ENCODE measurements at places on chromosomes 7 and 10.

- no peak for DNase-seq
Measured at GRCh38 chr7:74021546-74022320, 6.2 kb upstream of the ELN start.

DNA sequence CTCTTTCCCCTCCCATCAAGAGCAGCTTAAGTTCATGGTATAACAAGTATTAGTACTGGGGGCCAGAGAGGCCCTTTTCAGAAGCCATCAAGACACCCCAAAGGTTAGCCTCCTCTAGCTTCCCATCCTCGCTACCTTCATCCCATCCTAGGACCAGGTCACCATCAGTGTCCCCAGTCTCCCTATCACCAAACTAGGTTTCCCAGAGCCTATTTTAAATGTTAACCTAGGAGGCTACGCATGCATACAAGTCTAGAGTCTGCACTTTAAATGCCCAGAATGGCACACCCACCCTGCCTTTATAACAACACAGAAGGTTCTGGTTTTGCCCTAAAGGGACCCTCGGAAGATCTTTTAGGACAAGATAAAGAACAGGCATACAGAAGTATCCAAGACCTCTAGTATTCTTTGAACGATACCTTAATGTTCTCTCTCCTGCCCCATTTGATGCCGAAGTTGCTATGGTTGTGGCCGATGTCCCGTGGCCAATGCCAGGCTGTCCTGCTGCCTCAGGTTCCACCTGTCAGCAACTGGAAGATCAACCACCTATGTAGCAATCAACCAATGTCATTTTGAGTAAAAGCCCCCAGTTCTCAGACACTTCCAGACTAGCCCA is 2.2 kb downstream of the GPRIN2 start:
- DNase-seq: no peak

DNA sequence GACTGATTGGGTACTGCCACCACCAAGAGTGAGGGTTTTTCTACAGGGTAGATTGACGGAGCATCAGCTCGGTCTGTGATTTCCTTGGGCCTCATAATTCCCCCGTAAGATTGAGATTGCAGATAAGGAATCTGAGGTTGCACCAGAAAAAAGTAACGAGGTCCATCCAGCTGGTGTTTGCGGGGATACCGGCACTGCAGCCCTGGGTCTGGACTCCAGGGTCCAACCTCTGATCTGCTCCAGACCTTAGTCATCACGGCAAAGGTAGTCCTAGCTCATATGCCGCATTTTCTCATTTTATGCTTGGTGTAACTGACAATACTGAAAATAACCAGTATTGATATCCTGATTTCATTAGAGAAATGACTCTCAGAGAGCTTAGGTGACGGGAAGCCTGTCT is 3.9 kb downstream of the CARD11 start:
- no peak for DNase-seq

GRCh38 chr7:33190688-33191304 is 61.4 kb downstream of the BBS9 start:
- DNase-seq: no peak

GRCh38 chr7:76193466-76193865 is 8.2 kb upstream of the SRRM3 start:
- DNase-seq: no peak

DNA sequence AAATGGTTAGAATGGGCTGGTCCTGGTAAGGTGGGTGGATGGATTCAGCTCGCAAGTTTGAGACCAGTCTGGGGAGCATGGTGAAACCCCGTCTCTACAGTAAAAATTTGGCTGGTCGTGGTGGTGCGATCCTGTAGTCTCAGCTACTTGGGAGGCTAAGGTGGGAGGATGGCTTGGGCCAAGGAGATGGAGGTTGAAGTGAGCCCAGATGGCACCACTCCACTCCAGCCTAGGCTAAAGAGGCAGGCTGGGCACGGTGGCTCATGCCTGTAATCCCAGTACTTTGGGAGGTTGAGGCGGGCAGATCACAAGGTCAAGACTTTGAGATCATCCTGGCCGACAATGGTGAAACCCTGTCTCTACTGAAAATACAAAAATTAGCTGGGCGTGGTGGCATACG is 15.3 kb downstream of the IFT22 start:
- DNase-seq: no peak
